Smooth muscle cell of trachea (primary cell): ENCODE measurements at places on chromosomes 6 and 20. TPM values are rescaled to one million over a fixed set of nuclear protein-coding genes. Genes with fewer than 3 reads are reported as not detected.

The FAM209B gene
- total RNA-seq, result not detected in 2 replicates

The CFB gene
- 24.1 and 45.0 TPM in 2 replicates for total RNA-seq

The LY6G6D gene
- not detected in 2 replicates for total RNA-seq

The HLA-DMA gene
- total RNA-seq, result 4.7 and 14.1 TPM in 2 replicates

The VPS16 gene
- 60.9 and 61.9 TPM in 2 replicates for total RNA-seq

The TUBB2A gene
- 63.1 and 116 TPM in 2 replicates for total RNA-seq

The SOBP gene
- 8.8 and 13.7 TPM in 2 replicates for total RNA-seq

The AARS2 gene
- 24.1 and 28.1 TPM in 2 replicates for total RNA-seq

The CTAGE9 gene
- total RNA-seq, result not detected in 2 replicates

The PDYN gene
- total RNA-seq, result not detected in 2 replicates
